Chondrocyte (in vitro differentiated cells): ENCODE measurements at places on chromosomes 16 and 17.

- DNase-seq: no peak
These were observed 69.1 kb upstream of the PMFBP1 start for GRCh38 chr16:72241008-72241407.

DNA sequence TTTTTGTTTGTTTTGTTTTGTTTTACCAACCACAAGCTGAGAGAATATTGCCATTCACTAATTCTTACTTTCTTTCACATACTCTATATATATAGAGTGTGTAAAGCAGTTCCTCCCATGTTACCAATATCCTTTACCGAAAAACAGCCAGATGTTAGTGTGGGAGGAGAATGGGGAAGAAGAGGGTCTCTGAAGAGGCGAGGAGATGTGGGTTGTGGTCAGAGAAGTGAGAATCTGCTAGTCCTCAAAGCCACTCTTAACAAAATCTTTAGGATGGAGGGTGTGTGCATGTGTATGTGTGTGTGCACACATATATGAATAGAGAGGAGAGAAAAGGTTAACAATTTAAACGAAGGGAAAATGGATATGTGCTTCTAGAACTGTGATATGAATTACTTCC lies 80.6 kb downstream of the TUBD1 start:
- DNase-seq: no peak

DNA sequence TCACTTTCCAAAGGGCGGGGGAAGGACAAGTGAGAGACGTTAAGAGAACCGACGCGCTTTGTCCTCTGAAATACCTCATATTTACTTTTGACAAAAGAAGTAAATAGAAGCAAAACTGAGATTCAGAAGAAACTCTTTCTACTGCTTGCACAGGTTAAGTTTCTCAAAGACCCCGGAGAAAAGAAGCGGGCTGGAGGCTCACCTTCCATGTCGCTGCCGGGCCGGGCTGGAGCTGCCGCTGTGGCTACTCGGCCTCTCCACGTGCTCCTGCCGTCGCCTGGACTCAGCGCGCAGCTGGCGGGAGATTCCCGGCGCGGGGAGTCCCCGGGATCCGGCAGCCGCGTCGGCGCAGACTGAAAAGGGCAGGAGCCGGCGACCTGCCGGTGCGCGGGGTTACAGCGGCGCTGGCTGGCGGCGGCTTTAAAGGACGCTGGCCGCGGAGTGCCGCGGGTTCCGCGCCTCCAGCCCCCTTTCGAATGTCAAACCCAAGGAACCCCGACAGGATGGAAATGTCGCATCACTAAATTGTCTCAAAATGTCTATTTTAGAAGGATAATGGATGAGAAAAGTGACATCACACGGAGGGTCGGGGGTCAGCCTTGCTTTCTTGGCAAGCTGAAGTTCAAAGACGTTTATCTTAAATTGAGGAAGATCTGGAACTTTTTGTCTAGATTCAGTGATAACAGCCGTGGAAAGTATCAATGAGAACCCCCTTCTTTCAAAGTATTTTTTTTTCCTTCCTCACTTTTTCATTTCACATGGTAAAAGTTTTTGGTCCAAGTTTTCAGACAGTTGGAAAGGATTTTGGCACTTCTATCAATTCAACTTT lies at the start of gene IKZF3:
IKZF3 (minus strand) TSS at position 395 of the 829 bp plus-strand sequence; CDS start at position 209, 186 bp downstream.
- DNase-seq: no peak

DNA sequence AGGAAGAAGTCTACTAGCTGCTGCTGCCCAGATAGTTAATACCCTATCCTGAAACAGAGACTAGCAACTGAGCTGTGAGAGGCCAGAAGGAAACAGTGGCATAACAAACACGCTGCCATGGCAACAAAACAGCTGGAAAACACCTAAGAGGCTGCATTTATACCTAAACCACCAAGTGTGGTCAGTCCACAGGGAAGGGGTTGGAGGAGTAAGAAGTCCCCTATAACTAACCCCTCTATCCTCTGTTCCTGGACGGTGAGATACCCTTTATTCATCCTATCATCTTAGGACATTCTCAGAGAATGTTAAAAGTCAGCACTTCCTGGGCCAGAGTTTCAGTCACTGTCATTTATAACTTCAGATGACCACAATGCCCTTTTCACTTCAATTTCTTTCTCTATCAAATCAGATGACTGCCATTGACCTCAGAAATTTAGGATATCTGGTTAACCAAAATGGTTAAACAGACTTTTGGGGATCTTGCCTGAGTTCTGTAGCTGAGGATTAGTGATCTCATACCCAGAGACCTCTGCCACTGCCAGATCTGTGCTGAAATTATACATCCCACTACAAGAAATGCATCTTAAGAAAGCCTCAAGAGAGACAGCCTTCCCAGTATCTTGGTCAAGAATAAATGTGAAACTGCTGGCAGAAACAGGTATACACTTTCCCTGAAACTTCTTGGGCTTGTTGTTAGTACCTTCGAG lies 36.2 kb downstream of the STH start:
- DNase-seq: no peak

DNA sequence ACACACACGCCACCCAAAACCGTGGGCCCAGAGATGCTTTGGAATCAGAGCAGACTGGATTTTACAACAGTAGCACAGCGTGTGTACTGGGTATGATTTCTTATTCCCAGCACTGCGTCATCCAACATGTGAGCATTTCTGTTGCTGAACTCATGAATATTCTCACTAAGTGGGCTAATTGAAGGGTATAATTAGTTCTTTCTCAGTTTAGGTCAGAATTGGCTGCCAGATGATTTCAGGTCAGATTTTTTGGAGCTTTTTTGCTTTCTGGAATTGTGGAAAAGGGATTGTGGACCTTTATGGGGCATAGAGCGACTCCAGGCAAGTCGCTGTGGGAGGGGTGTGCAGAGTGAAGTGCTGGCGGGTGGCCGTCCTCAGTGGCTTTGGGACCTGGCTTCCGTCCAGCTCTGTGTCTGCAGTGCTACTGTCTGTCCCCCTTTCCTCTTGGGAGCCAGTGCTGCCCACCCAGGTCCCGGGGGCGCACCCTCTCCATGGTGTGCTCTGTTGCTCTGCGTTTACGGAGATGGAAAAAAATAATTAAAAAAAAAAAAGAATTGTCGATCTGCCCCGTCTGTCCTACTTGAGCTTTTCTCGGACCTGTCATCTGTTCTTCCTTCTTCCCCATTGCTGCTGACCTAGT lies 25.0 kb downstream of the FOXK2 start:
- DNase-seq: no peak

GRCh38 chr17:41415833-41416335 lies 8.5 kb downstream of the KRT37 start:
- no peak for DNase-seq

GRCh38 chr16:85838381-85838780 lies 38.9 kb downstream of the COX4I1 start:
- peak; percentile 38 for DNase-seq

DNA sequence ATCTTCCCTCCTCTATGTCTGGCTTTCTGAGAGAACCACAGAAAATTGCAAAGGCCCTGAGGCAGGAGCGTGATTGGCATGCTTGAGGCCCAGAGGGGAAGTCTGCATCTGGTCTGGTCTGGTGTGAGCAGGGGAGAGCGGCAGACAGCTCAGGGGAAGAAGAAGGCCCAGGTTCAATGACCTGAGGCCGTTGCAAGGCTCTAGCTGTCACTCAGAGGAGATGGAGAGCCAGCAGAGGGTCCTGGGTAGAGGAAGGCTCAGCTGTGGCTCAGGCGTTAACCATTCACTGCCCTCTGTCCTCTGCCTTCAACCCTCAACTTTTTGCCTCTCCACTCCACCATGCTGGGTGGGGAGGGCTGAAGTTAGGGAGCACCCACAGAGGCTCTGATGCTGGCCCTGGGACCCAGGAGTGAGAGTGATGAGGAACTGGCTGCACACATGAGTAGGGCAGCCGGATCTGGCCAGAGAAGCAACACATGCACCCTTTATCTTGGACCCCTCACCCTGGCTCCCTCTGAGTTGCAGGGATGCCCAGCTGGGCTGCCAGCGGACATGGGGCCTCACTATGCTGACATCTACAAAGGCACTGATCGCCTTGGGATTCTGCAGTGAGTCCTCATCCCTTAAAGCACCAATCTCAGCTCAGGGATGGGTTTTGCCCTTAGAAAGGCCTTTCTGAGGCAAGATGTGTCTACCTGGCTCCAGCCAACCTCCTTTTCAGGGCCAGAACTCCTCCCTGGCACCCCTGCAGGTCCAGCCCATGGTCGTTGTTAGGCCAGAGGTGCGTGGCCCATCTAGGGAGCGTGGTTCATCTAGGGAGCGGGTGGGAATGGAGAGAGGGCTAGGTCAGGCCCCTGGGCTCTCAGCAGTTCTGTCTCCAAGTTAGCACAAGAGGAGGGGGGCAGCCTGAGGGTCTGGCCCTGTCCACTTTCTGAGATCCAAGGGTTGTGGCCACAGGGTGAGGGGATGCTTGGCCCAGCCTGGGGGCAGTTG lies 7.7 kb upstream of the KRTAP17-1 start:
- no peak for DNase-seq

- DNase-seq: no peak
These were observed 206.9 kb upstream of the CACNG5 start for GRCh38 chr17:66627985-66628384.

- DNase-seq: no peak
These were observed 2.9 kb upstream of the ATP2A1 start for GRCh38 chr16:28875134-28876018.

DNA sequence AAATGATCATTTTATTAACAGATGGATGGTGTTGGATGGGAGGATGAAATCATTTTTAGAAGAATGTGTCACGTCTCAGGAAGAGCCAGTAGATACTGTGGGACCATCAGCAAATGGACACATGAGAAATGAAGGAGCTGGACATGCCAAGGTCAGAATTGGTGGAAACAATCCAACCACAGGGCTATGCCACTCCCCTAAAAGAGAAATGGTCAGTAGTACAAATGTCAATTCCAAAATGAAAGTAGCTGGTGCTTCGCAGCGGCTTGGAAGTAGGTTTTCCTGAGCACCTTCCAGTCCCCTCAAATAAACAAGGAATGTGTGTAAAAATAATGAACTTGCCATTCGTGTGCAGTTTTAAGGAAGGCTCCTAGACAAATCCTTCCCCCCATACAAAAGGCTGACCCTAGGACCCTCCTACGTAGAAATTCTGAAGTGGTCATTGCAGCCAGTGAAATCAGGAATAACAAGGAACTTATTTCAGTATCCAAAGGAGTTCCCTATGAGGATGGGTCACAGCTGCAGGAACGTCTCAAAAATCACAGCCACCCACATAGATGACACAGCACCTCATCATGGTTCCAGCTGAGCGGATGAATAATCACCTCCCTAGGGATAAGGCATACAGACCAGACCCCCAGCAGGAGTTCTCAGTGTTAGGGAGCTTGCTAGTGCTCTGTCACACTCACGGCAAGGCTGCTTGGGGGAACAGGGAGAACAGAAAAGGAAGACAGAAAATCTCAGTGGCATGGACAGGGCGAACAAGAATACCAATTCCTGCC lies 239.2 kb downstream of the HS3ST3A1 start:
- DNase-seq: no peak

DNA sequence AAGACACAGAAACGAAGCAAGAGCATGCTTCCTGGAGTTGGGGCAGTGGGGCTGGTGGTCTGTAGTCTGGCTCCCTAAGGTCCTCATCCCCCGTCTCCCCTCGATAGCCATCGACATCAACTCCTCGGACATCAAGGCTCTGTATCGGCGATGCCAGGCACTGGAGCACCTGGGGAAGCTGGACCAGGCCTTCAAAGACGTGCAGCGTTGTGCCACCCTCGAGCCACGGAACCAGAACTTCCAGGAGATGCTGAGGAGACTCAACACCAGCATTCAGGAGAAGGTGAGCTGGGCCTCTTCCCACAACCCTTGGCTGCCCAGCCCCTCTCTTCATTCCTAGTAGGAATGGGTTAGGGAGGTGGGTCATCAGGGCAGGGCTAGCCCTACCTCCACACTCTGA lies 2.3 kb downstream of the UNC45B start:
- no peak for DNase-seq

GRCh38 chr17:49516180-49516579 lies 21.1 kb downstream of the NGFR start:
- DNase-seq: peak; percentile 53

DNA sequence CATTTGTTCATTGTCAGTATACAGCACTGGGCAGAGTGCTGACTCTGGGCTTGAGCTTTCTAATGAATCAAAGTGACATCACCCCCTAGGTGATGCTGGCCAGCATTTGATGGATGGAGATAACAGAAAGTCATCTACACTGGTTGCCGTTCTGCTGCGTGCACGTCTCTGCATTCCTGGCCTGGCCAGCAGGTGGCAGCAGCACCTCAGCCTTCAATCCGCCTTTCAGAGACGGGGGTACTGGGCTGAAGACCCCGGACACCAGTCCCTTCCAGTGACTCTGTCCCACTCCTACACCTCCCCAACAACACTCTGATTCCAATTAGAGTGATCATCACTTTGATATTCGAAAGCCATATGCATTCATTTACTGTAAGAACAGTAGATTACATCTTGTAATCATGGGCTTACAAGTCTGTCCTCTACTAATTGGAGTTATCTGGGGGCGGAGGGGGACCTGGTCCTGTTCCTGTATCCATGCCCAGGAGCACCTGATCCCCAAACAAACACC lies 6.0 kb downstream of the CPSF4L start:
- peak; percentile 48 for DNase-seq

DNA sequence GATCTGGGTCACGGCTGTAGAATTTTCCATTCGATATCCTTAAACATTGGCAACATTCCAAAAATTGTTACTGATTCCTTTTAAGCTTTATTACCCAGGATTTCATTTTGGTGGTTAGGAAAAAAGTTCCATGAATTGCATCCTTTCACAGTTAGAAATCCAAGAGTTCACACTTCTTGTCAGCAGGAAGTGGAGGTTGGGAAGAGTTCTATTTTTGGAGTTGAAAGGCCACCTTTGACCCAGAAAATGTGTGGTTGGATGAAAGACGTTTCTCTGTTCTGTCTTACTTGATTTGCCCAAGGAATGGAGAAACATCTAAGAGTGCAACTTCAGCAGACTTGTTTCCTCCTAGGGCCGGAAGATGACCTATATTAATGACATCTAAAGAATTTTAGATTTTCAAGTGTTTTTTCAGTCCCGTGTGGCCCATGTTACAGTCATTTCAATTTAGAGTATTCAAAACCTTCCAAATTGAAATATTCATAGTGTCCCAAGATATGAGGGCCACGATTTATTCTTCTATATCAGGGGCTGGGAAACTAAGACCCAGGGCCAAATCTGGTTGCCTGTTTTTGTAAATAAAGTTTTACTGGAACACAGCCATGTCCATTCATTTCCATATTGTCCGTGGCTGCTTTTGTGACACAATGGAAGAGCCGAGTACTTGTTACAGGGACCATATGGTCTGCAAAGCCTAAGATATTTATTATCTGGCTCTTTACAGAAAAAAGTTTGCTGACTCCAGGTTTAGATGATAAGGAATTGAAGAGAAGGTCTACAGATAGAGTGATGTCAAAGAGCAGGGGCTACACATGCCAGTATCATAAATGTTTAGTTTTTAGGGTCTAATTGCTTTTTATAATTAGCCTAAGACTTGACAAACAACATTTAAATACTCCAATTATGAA lies 50.2 kb downstream of the CDK5R1 start:
- no peak for DNase-seq

- peak; percentile 97 for DNase-seq
These were observed at the start of gene DNAH9 for GRCh38 chr17:11598274-11599221. Gene DNAH9 (plus strand): TSS chr17:11598470. CDS start chr17:11598499, 29 bp downstream.

- DNase-seq: no peak
These were observed 240.8 kb downstream of the C16orf95 start for GRCh38 chr16:87076331-87076949.

GRCh38 chr16:11009027-11009755 lies 64.8 kb downstream of the CLEC16A start:
- no peak for DNase-seq

GRCh38 chr17:61809816-61810392 lies 53.4 kb downstream of the BRIP1 start:
- DNase-seq: no peak
